Activated B cell treated with CpG ODN at 0.5 μM for 24 hours (primary cell): ENCODE measurements at places on chromosomes 11 and 22. TPM values are rescaled to one million over a fixed set of nuclear protein-coding genes. Genes with fewer than 3 reads are reported as not detected.

UBQLN3 gene
- total RNA-seq: 0.16 and 0.29 TPM in 2 replicates

DNA sequence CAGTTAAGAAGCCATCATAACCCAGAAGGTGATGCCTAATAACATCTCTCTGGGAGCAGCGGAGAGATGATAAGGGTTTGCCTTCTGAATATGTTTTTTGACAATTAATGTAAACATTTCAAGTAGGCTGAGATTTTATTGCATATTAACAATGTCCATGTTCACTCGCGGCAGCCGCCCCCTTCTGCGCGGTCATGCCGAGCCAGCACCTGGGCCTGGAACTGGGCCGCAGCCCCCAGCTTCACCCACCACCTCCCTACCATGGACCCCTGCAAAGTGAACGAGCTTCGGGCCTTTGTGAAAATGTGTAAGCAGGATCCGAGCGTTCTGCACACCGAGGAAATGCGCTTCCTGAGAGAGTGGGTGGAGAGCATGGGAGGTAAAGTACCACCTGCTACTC is 4.3 kb upstream of the SAA1 start:
- H3K4me3 ChIP-seq: no peak overlapping the region
- no peaks in the 10 kb centered on the region for H3K36me3 ChIP-seq
- H3K27ac ChIP-seq: no peak overlapping the region
- DNase-seq: no peak
- H3K27me3 ChIP-seq: no peaks in the 10 kb centered on the region

DNA sequence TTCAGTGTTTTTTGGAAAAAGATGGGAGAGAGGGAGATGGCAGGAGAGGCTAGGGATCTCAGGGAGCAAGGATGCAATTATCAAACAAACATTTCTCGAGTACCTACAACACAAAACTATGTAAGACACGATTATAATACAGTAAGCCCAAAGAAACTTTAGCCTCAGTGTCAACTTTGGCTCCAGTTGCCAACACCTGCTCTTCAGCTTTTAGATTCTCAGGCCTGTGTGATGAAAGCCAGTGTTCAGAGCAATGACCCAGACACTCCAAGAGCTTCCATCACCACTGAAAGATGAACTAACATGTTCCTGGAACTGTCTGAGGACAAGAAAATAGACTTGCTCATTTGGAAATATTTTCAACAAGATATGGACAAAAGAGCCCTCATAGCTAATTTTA is 31.4 kb upstream of the CEP295 start:
- H3K27me3 ChIP-seq: peaks cover 32% of the 10 kb centered on the region
- DNase-seq: no peak
- no peaks in the 10 kb centered on the region for H3K36me3 ChIP-seq
- H3K4me3 ChIP-seq: no peak overlapping the region
- H3K27ac ChIP-seq: no peak overlapping the region

GRCh38 chr22:44707752-44708151 is 5.7 kb downstream of the PRR5 start:
- no peak overlapping the region for H3K27ac ChIP-seq
- H3K27me3 ChIP-seq: no peaks in the 10 kb centered on the region
- H3K4me3 ChIP-seq: no peak overlapping the region
- no peak for DNase-seq

C11orf42 gene
- total RNA-seq: not detected in 2 replicates
